Umbilical cord (tissue), 2 donors: ENCODE measurements at places on chromosomes 5 and 9.

GRCh38 chr5:124761010-124761409, 14.6 kb upstream of the ZNF608 start:
- no peak for DNase-seq

- DNase-seq, result no peak
Observed at GRCh38 chr5:171848006-171848405, 62.4 kb downstream of the SMIM23 start.

DNA sequence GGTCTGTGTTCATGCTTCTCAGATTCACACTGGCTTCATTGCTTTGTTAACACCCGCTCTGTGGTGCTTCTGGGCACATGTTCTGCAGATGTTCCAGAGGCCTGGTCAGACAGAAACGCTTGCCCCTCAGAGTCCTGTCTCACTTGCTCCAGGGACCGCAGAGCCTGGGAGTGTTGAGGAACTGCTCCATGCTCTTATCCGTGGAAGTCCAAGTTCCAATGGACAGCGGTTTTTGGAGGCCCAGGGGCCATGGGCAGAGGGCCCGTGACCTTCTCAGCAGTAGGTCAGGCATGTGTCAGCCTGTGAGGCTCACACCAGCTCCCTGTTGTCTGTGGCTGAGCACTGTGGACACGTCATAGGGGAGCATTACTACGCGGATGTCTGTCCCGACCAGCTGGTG, 364.7 kb upstream of the IRX1 start:
- DNase-seq, result no peak

DNA sequence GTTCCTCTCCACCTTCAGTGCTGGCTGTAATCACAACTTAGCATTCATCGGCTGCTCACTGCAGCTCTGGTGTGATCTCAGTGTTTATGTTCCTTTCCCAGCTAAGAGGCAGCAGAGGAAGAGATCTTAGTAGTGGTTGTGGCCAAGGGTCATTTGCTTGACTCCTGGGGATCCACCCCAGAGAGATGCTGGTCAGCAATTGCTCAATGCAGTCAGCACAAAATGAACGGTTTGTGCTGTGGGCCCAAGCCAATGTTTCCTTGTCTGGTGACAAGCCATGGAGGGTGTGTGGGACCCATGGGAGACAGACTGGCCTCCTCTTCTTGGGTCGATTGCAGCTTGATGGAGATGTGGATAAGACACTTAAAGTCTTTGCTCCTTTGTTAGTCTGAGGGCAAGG, 16.1 kb upstream of the FRMD3 start:
- no peak for DNase-seq

DNA sequence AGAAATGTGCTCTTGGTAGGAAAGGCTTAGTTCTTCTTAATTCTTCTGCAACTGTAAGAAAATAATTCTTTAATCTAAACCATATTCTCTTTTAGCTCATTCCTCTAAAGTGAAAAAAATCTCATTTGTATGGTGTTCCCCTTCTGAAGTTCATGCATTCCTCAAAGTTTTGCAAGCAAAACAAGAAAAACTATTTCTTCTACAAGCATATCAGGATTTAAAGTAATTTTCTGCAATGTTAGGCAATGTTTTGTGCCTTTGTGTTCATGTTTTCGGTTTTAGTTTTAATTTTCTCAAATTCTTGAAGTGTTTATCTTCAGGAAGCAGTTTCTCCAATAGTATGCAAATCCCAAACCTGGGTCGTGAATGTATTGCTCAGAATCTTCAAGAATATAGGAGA, 12.7 kb upstream of the GPR21 start:
- no peak for DNase-seq

DNA sequence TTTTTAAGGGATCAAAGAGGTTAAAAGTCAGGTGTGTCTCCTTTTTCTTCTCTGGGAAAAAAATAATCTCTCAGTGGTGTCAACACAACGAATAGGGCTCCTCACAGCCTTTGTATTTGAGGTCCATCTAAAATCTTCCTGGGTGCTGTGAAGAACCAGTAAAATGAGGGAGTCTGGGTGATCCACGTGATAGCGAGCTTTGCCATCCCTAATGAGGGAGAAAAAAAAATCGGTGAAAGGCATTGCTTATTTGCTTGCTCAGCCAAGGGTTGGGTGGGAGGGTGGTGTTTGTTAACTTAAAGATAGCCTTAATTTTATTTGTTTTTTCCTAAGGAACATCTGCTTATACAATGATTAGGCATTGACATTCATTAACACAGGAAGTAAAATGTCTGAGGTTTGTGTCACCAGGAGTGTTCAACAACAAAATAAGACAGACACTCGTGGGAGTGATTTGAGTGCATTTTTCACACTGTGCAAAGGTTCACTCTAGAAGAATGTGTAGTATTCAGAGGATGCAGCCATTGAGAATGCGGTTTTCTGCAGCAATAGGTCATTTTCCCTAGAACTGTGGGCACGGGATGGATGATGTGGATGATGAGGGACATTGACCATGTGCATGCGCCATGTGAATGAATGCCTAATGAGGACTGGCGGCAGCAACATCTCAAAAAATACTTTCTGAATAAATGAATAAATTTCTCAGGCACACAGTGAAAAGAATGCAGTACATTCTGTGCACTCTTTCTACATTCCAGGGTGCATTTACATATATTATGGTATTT, 369.5 kb downstream of the NTRK2 start:
- DNase-seq, result no peak

DNA sequence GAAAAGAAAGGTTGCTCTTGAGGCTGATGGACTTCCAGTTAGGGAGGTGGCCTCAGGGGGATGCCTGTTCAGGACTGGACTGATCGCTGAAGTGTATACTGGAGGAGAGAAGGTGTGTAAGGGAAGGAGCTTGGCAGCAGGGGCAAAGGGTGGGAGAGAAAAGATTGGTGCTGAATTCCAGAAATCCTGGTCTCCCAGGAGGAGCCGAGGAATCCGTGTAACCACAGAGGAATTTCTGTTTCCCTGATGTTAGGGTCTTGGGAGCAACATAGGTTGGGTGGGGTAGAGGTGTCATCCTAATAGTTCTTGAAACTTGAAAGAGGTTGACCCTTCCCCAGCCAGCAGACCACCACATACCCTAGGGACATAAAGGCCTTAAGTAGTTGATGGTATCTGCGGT, 88.9 kb upstream of the PTPN3 start:
- no peak for DNase-seq

- DNase-seq, result peak; percentile 77
Observed at GRCh38 chr9:95516734-95517558, at the start of gene PTCH1. Gene PTCH1 (minus strand): TSS chr9:95516971.

DNA sequence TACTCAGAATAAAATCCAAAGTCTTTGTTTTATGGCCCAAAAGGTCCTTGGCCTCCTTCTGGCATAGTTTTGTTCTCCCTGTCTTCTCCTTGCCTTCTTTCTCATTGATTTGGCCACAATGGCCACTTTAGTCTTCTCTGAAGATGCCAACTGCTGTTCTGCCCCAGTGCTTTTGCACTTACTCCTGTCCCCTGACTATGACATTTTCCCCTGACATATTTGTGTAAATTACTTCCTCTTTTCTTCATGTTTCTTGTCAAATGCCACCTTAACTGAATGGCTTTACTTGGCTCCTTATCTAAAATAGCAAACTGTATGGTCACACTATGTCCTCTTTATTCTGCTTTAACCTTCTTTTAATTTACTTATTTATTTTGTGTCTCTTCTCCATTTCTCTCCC, 484.7 kb upstream of the ARRDC3 start:
- DNase-seq, result no peak

DNA sequence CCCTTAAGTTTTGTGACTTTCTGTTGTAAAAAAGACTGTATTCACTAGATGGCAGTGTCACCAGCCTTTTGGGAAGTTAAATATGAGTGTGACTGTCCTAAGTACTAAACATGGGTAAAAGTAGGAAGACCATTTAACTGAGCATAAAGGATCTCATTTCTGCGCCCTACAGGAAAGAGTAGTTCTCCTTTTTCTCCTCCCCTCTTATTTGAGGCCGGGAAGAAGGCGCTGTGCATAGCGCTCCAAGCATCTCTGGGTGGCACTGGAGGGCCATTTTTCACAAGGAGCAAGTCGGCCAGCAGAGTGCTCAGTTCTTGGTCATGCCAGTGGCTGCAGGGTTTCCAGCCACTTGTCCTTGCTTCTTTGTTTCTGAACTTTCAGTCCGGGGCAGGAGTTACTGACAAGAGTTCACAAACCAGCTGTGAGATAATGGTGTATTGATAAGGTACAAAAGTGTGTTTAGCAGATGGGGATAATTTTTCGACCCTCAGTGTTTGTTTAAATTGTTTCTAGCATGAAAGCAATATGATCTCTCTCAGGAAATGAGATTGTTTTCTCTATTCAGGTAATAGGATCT, 227.6 kb upstream of the DMRT1 start:
- peak; percentile 89 for DNase-seq

DNA sequence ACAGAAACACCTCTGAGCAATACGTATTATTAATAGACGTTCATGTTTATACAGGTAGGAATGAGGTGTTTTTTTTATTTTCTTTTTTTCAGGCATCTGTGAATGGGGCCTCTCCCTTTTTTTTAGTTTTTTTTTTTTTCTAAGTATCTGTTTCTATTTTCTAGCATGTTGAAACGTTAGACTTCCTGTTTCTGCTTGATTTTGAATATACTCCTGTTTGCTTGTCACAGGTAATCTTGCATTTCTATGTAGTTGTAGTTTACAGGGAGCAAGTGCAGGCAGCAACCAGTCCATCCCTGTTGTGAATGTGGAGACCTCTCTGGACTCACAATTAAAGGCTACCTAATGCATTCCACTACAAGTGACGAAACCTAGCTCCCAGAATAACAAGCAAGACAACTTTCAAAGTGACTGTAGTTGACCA, 22.8 kb upstream of the TNFAIP8 start:
- DNase-seq, result no peak

- no peak for DNase-seq
Observed at GRCh38 chr5:178126556-178126955, 4.3 kb upstream of the RMND5B start.
